ENCODE measurements at places on chromosomes 1 and 21. TPM values are rescaled to one million over a fixed set of nuclear protein-coding genes. Genes with fewer than 3 reads are reported as not detected.
A peak's percentile ranks its signal among the peaks of the same experiment; 100 is the strongest.

The EFNA3 gene
- total RNA-seq = 1.4 TPM

DNA sequence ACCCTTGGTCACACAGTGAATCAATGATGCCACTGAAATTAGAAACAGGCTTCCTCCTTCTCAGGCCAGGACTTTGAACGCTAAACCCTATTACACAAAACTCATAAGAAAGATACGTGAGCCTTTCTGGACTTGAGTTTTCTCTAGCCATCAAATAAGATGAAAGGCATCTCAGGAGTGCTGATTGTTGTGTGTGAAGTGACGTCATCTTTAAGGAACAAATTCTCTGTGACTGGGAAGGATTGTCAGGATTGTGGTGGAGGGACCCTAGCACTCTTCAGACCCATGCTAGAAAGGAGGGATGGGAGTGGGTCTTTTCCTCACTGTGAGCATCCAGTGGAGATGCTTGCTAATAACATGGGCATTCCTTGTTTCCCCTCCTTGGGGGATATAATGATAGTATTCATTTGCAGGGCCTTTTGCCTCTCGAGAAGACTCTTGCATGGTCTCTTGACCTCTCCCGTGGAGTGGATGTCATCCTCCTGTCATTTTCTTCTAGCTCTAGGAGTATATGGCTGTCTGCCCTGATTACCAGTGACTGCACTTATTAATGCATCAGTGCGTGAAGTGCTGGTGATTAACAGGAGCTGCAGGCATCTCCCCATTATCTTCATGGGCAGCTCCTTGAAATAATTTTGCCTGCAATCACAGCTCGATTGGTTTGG lies 39.9 kb downstream of the SPATA46 start:
- no peak for DNase-seq

DNA sequence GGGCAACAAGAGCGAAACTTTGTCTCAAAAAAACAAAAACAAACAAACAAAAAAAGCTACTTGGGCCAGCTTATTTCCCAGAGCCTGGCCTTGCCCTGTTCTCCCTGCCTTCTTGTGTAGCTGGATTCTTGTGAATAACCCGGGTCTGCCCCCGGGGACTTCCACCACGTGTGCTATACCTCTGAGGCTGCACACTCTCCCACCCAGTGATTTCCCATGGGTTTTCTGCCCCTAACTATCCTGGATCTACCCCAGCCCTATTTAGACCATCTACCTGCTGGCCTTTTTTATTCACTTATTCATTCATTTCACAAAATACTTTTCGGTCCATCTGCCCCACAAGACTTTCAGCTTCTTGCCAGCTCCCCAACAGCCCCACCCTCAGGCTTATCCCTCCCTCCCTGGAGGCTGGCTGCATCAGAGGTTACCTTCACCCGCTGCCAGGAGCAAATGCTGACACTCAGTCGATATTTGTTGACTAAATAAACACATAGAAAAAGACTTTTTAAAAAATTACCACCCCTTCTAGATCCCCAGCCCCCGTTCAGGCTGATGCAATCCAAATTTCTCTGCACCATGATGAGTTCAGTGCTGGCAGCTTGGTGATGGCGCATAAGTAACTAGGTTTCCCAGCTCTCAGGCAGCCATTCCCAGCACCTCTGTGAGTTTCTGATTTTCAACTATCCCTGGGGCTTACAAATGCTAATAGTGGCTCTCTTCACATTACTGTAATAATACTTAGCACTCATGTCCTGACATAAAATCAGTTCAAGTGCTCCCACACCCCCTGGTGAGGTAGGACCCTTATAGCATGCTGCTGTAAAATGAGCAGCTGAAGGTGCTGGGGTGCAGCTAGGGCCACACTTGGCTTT lies 30.7 kb upstream of the TARBP1 start:
- no peak for DNase-seq

- DNase-seq = peak; percentile 24
Measured at GRCh38 chr1:56227886-56228285, 351.5 kb downstream of the PLPP3 start.

All from renal cortical epithelial cell (primary cell).